ENCODE measurements at places on chromosomes 12 and 14.

GRCh38 chr14:26702721-26703230 lies 104.9 kb upstream of the NOVA1 start:
- DNase-seq: no peak

GRCh38 chr14:67986131-67986841 lies 166.7 kb downstream of the RAD51B start:
- DNase-seq: no peak

DNA sequence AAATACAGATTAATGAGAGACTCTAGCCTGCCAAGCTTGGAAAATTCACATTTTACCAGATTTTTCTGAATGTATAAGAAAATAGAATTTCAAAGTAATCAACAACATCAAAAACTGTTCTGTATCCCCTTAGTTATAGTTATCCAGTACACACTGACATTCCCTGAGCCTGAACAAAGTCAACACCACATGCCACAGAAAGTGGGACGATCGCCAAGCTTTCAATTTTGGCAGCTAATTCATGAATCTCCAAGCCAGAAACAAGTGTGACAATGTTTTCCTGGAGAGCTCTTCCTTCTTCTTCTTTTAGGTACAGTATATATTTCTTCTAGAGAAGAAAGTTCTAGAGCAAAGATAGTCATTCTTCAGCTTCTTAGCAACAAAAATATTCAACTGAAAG lies 290.2 kb downstream of the PRKD1 start:
- no peak for DNase-seq

DNA sequence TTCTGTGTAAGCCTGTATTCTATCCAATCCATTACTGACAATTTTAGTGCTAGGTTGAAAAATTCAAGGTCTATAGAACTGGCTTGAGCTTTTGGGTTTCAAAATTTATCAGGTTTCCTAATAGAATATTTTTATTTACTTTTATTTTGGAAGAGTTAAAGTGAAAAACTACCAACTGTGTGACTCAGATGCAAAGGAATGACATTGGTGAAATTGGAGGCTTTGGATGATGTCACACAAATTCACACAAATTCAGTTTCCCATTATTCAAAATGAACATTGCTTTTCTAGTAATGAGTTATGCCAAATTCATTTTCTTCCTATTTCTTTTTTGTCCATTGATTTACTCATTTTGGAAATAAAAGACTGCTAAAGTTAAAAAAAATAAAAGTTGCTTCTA lies 186.9 kb downstream of the ALX1 start:
- no peak for DNase-seq

- no peak for DNase-seq
These were observed 469.6 kb downstream of the RGS6 start for GRCh38 chr14:72401632-72402376.

GRCh38 chr12:18897823-18898222 lies 159.9 kb downstream of the CAPZA3 start:
- DNase-seq: no peak

- DNase-seq: no peak
These were observed 466.5 kb downstream of the PRKD1 start for GRCh38 chr14:29461101-29461500.

DNA sequence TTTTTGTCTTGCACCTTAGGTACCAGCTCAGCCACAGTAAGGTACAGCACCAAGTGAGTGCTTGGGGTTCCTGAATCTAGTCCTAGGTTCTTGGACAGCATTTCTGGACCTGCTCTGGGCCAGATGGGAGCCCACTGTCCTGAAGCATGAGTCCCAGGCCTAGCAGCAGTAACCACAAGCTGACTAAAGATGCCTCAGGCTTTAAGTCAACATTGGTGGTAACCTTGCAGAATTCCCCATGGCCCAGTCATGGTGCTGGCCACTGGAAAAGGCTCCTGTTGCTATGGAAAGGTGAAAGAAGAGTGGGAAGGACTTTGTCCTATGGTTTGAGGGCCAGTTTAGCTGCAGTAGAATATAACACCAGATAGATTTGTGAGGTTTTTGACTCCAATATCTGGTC lies 86.9 kb upstream of the CLEC14A start:
- DNase-seq: no peak

GRCh38 chr12:50765095-50765911 lies 1.4 kb downstream of the ATF1 start:
- DNase-seq: no peak

GRCh38 chr14:23148591-23149249 lies 29.7 kb upstream of the CEBPE start:
- no peak for DNase-seq

DNA sequence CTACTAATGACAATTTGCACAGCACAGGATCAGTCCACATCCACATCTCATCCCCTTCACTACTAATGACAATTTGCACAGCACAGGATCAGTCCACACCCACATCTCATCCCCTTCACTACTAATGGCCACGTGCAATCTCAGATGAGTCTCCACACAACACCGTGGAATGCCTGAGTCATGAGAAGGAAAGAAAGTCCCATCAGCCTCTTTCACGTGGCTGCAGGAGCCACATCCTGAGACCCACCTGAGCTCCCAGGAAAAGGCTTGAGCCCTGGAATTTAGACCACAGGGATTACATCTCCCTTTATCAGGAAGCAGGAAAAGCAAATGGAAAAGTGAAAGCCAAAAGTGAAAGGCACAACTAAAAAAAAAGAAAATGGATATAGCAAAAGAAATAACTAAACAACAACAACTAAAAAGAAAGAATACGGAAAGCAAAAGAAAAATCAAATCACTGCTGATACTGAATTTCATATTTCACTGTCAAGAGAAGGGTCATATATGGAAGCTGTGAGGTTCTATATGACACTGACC lies 1300.5 kb downstream of the TMEM121 start:
- no peak for DNase-seq

DNA sequence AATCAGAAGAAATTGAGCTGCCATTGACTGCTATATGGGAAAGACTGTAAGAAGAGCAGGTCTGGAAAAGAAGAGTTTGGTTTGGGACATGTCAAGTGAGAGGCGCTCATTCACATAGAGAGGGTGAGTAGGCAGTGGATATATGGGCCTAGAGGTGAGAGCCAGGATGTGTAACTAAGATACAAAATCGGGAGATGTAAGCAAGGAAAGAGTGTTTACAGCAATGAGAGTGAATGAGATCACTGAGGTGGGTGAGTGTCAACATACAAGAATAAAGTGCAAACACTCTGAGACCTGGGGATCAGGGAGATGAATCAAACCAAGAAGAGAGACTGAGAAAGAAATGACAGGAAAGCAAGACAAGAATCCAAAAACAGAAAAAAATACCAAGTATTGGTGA lies 58.0 kb upstream of the RTRAF start:
- DNase-seq: no peak

- DNase-seq: no peak
These were observed 48.2 kb downstream of the MBIP start for GRCh38 chr14:36271939-36272907.

DNA sequence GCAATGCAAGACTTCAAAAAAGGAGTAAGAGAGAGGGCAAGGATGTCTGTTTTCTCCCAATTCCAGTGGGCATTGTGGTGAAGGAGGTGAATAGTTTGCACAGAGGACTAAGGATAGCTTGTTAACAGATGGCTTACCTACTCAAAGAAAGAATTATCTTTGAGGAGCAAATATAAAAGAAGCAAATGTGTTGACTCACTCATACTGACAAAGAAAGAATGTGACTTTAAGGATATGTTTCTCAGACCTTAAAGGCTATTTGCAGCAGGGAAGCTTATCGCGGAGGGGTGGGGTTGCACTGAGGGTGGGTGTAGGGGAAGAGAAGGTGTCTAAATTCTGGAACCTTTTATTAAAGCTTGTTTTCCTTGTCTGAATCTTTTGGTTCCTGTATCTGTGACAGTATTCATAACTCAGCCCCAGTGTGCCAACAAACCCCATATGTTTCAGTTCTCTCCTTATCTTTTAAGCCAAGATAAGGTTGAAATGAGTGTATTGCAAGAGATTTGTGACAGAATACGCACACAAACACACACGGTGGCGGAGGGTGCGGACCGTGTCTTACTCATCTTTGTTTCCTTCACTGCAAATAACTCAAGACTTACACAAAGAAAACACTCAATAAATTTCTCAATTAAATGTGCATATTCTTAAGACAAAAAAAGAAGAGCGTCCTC lies 146.4 kb upstream of the ARID2 start:
- DNase-seq: no peak

- DNase-seq: no peak
These were observed 943.8 kb downstream of the TMTC2 start for GRCh38 chr12:83630526-83630925.

DNA sequence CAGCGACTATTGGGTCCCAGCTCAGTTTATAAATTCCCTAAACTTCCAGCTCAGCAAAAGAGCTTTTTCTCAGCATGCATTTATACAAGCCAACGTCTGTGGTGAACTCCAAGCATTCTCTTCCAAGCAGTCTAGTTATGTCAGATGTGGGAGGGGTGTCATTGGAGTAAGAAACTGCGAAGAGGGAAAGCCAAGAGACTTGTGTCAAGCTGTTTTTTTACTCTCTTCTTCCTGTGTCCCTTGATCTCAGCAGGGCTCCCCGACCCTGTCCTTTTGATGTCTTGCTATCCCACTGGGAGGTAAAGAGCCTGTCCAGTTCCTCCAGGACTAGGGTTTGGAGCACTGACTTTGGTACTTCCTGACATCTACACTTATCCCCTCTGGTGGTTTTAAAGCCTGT lies 69.0 kb downstream of the PPM1H start:
- no peak for DNase-seq

DNA sequence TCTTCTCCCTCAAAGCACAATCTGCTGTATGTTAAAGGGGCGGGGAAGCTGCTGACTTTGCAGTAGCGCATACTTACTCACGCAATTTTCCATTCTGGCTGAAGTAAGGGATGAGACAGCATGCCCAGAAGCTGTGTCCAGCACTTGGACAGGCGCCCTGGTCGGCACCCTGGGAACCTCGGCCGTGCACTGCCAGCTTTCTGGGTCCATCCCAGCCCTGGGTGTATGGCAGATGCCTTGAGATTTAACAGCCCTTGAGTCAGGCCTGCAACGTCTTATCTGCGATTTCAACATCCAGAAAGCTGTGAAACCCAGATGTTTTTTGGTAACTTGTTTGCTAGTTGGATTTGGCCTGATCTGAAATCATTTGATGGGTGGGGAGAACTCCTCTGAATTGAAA lies 16.1 kb downstream of the EML1 start:
- DNase-seq: no peak

DNA sequence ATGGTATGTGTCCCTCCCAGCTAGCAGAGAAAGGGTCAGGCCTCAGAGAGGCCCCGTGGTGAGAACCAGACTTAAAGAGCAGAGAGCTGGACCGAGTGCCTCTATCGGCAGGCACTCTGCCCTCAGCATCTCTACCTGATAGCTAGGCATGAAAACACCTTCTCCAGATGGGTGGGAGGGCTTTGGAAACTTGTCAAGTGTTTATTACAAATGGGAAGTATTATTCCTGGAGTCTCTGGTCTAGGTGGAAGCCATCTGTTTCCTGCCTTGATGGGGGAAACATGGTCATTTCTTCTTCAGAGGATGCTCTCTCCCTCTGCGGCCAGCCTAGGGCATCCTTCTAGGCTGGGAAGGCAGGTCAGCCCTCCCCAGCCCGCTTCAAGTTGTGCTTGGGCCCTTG lies 2.3 kb downstream of the TMEM63C start:
- DNase-seq: no peak

GRCh38 chr14:45103806-45104205 lies 19.9 kb downstream of the PRPF39 start:
- no peak for DNase-seq

DNA sequence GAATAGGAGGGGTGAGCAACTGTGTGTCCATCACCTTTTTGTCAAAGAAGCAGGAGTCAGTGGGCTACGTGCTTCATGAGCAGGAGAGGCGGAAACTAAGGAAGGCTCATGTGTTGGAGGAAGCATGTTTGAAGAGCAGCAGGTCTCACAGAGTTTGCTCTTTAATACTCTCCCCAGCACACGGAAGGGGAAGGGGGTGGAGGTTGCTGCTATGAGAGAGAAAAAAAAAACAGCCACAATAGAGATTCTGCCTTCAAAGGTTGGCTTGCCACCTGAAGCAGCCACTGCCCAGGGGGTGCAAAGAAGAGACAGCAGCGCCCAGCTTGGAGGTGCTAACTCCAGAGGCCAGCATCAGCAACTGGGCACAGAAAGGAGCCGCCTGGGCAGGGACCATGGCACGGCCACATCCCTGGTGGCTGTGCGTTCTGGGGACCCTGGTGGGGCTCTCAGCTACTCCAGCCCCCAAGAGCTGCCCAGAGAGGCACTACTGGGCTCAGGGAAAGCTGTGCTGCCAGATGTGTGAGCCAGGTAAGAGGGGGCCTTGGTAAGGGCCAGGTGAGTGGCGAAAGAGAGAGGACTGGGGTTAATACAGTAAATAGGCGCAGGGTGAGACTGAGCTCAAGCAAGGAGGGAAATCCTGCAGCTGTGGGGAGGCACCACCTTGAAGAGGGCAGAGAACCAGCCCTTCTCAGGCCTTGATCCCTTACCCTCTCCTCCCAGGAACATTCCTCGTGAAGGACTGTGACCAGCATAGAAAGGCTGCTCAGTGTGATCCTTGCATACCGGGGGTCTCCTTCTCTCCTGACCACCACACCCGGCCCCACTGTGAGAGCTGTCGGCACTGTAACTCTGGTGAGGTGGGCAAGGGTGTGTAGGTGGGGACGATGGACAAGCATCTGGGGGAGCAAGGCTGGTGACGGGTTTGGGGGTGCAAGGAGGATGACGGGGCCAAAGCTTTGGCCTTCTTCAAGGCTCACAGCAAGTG lies at the start of gene CD27:
Gene CD27, plus strand, starts transcription at position 252 of the 985 bp plus-strand sequence. Its CDS starts 141 bp downstream, at position 393.
- no peak for DNase-seq

DNA sequence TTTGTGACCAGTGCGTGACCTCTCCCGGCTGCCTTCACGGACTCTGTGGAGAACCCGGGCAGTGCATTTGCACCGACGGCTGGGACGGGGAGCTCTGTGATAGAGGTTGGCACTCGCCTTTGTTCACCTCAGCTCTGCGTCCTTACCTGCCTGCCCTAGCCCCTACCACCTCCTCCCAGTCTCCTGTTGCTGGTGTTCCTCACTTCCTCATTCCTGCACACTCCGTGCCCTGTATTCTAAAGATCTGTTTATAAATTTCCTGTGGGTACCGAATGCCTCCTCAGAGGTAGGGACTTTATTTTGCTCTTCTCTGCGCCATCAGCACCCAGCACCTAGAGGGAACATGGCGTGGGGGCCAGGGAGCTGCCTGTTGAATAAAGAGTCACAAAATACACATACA lies 2.3 kb downstream of the DLK1 start:
- DNase-seq: no peak

DNA sequence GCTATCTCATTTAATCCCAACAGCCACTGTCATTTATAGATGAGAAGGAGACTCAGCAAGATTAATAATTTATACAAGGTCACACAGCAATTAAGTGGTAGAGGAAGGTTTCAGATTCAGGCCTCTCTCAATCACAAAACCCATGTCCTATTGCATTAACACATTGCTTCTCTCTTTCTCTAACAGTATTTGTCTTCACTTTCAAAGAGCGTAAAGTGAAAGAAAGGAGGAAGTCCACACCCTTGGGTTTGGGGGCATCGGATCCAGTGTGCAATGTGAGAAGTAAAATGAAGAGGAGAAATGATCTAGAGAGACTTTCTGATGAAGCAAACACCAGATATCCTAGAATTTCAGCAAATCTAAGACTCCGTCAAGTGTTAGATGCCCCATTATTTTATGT lies 7.0 kb upstream of the VRK1 start:
- no peak for DNase-seq
